ENCODE measurements at places on chromosomes 16 and 17. TPM values are rescaled to one million over a fixed set of nuclear protein-coding genes. Genes with fewer than 3 reads are reported as not detected.

- no peak overlapping the region for H3K4me3 ChIP-seq
- H3K27me3 ChIP-seq, result no peaks in the 10 kb centered on the region
- no peak for DNase-seq
- peaks cover 51% of the 10 kb centered on the region for H3K4me1 ChIP-seq
- peaks cover 6% of the 10 kb centered on the region for H3K36me3 ChIP-seq
- no peak overlapping the region for H3K27ac ChIP-seq
These were observed 45.7 kb downstream of the SPOP start for GRCh38 chr17:49632201-49632600.

DNA sequence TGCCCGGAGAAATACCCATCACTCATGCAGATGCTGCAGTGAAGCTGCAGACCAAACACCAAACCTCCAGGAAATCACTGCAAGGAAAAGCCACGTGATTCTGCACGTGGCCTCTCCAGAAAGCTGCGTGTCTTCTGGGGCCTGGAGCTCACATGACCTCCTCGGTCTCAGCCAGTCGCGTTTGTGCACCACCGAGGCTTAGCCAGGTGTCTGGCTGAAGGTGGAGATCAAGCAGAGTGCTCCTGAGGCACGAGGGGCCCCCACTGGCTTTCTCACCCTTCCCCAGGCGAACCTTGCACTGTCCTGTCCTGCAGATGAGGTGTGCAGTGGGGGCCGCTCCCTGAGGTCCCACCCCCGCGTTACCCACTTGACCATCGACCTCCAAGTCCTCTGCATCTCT is 257.3 kb downstream of the RBFOX3 start:
- H3K36me3 ChIP-seq, result no peaks in the 10 kb centered on the region
- no peak overlapping the region for H3K4me3 ChIP-seq
- no peak overlapping the region for H3K27ac ChIP-seq
- H3K27me3 ChIP-seq, result peaks cover 87% of the 10 kb centered on the region
- DNase-seq, result no peak
- no peaks in the 10 kb centered on the region for H3K4me1 ChIP-seq

DNA sequence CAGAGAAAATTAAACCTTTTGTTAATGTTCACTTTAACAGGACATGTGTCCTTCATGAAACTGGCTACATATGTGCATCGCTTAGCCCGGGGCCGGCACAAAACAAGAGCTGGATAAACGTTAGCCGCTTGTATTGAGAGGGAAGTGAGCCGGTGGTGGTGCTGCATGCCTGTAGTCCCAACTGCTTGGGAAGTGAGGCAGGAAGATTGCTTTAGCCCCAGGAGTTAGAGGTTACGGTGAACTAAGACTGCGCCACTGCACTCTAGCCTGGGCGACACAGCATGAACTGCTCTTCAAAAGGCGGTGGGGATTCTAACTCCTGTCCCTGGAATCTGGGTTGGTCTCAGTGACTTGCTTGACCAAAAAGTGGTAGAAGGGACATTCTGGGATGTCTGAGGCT is 15.0 kb upstream of the SPHK1 start:
- H3K27ac ChIP-seq, result no peak overlapping the region
- no peaks in the 10 kb centered on the region for H3K27me3 ChIP-seq
- no peak overlapping the region for H3K4me3 ChIP-seq
- DNase-seq, result no peak
- H3K36me3 ChIP-seq, result no peaks in the 10 kb centered on the region

- H3K27ac ChIP-seq, result no peak overlapping the region
- no peak for DNase-seq
- H3K27me3 ChIP-seq, result no peaks in the 10 kb centered on the region
- peaks cover 79% of the 10 kb centered on the region for H3K36me3 ChIP-seq
These were observed 5.8 kb upstream of the DHRS13 start for GRCh38 chr17:28908640-28909167.

The ACSF3 gene
- 55.5 TPM for total RNA-seq

The DNAAF1 gene
- not detected for total RNA-seq

All from spleen (tissue), 13 donors.